ENCODE measurements at places on chromosomes 11 and 22.
A peak's percentile ranks its signal among the peaks of the same experiment; 100 is the strongest.

GRCh38 chr11:30916764-30917163 is 330.6 kb upstream of the MPPED2 start:
- DNase-seq: no peak

DNA sequence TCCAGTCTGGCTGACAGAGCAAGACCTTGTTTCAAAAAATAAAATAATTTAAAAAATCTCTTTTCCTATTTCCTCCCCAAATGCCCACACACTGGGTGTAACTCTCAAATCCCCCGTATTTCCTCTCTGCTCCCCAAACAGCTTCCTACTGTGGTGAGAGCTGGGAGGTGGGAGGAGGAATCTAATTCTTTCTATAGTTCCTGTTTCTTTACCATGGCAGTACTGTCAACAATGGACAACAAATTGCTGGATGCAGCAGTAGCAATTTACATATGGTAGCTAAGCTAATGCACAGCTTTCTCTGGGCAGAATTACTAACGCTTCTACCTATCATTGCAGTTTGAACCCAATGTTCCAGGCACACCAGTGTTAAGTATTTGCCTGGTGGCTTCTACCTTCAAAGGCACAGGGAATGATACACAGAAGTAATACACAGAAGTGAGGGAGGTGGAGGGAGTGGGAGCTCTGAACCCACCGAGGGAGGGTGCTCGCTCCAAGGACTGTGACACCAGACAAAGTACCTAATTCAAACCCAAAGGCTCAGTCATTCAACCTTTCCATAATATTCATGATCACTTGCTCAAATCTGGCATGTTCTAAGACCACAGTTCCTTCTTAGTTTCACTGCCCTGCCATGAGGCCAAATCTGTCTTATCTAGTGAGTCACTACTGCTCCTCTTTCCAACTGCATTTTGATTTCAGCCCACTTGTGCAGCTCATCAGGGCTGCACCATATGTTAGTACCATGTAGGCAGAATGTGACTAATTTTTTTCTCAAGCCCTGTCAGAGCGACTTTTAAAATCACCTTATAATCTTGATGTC is 37.9 kb downstream of the CELF1 start:
- DNase-seq: no peak

GRCh38 chr11:72812967-72813739 is 1.1 kb upstream of the ATG16L2 start:
- DNase-seq: peak; percentile 50

- DNase-seq: no peak
Measured at GRCh38 chr22:41555325-41555982, 5.4 kb upstream of the CSDC2 start.

GRCh38 chr11:43556612-43557375 is 123.7 kb upstream of the HSD17B12 start:
- no peak for DNase-seq

Data from effector CD4-positive, alpha-beta T cell (primary cell).